ENCODE measurements at places on chromosomes 3 and 15.

- H3K27me3 ChIP-seq, result no peaks in the 10 kb centered on the region
- DNase-seq, result no peak
- no peak overlapping the region for H3K27ac ChIP-seq
- no peaks in the 10 kb centered on the region for H3K36me3 ChIP-seq
- no peak overlapping the region for H3K4me3 ChIP-seq
These were observed 62.4 kb upstream of the TOPAZ1 start for GRCh38 chr3:44179246-44179645.

DNA sequence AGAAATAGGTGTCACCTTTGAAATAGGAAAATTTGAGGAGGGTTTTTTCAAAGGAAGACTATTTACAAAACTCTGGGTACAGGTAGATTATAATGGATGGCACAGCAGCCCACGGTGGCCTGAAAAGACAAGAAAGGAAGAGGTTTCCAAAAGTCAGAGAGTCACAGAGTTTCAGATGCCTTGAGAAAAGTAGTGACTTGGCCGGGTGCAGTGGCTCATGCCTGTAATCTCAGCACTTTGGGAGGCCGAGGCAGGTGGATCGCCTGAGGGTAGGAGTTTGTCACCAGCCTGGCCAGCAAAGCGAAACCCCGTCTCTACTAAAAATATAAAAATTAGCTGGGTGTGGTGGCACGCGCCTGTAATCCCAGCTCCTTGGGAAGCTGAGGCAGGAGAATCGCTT, 35.2 kb downstream of the OSTN start:
- no peaks in the 10 kb centered on the region for H3K27me3 ChIP-seq
- no peak overlapping the region for H3K27ac ChIP-seq
- no peaks in the 10 kb centered on the region for H3K36me3 ChIP-seq
- H3K4me1 ChIP-seq, result peaks cover 16% of the 10 kb centered on the region

DNA sequence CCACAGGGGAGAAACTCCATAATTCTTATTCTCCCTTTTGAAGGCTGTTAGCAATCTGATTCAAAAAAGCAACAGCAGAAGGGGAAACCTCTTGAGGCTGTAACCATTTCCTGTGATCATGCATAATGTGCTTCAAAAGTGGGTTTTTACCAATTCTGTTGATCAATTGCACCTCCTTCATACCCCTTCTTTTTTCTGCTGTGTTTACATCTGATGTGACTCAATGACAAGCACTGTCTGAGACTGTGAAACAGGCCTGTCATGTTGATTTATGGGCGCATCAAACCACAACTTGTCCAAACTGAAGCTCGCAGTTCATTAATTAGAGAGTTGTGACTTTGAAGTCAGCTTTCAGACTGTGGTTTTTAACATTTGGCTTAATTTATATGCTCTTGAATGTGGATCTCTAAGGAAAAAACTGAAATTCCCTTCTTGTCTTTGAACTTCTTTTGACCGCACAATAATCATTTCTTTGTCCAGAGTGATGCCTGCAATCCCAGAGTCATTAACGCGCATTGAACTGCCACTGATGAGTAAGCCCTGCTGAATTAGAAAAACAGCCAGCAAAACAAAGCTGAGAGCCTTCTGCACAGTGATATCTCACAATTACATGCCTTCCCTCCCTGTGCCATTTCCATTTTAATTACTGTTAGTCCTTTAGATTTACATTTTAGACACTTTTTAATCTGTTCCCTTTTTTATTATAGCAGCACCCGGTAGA, 532.8 kb downstream of the FOXP1 start:
- H3K27ac ChIP-seq, result no peak overlapping the region
- no peaks in the 10 kb centered on the region for H3K36me3 ChIP-seq
- DNase-seq, result no peak
- H3K27me3 ChIP-seq, result no peaks in the 10 kb centered on the region
- H3K4me1 ChIP-seq, result peaks cover 18% of the 10 kb centered on the region

- no peaks in the 10 kb centered on the region for H3K36me3 ChIP-seq
- no peaks in the 10 kb centered on the region for H3K27me3 ChIP-seq
- H3K4me1 ChIP-seq, result no peaks in the 10 kb centered on the region
- no peak overlapping the region for H3K4me3 ChIP-seq
These were observed 1764.4 kb downstream of the OTOL1 start for GRCh38 chr3:163261056-163261455.

DNA sequence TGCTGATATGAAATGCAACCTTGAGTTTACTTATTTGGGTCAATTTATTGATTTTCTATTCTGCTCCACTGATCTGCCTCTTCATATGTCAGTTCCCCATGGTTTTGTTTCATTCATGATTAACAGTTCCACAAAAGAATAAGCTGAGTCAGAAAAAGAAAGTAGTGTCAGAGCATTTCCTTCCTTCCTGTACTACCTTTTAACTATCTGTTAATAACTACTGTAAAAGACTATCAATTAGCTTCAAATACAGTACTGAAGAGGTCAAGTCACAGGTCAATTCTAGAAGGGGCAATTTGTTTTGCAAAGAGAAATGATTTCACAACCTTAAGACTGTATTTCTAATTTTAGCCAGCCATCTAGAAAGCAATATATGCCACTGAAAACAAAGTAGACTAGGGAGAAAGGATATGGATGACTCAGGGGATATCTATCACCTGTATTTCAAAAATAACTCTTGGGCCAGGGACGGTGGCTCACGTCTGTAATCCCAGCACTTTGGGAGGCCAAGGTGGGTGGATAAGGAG, 129.5 kb downstream of the TFDP2 start:
- no peaks in the 10 kb centered on the region for H3K27me3 ChIP-seq
- DNase-seq, result no peak
- H3K27ac ChIP-seq, result no peak overlapping the region
- H3K36me3 ChIP-seq, result peaks cover 51% of the 10 kb centered on the region
- H3K4me1 ChIP-seq, result peaks cover 4% of the 10 kb centered on the region
- H3K4me3 ChIP-seq, result no peak overlapping the region

- H3K27me3 ChIP-seq, result no peaks in the 10 kb centered on the region
- no peak for DNase-seq
These were observed 3.9 kb upstream of the PSTPIP1 start for GRCh38 chr15:76991048-76991447.

GRCh38 chr3:155791190-155791589, 14.9 kb downstream of the C3orf33 start:
- H3K27me3 ChIP-seq, result no peaks in the 10 kb centered on the region
- DNase-seq, result no peak
- no peak overlapping the region for H3K27ac ChIP-seq
- no peak overlapping the region for H3K4me3 ChIP-seq
- no peaks in the 10 kb centered on the region for H3K4me1 ChIP-seq

- DNase-seq, result no peak
- no peaks in the 10 kb centered on the region for H3K27me3 ChIP-seq
- no peak overlapping the region for H3K4me3 ChIP-seq
These were observed 45.7 kb upstream of the ADGRG7 start for GRCh38 chr3:100563652-100564211.

DNA sequence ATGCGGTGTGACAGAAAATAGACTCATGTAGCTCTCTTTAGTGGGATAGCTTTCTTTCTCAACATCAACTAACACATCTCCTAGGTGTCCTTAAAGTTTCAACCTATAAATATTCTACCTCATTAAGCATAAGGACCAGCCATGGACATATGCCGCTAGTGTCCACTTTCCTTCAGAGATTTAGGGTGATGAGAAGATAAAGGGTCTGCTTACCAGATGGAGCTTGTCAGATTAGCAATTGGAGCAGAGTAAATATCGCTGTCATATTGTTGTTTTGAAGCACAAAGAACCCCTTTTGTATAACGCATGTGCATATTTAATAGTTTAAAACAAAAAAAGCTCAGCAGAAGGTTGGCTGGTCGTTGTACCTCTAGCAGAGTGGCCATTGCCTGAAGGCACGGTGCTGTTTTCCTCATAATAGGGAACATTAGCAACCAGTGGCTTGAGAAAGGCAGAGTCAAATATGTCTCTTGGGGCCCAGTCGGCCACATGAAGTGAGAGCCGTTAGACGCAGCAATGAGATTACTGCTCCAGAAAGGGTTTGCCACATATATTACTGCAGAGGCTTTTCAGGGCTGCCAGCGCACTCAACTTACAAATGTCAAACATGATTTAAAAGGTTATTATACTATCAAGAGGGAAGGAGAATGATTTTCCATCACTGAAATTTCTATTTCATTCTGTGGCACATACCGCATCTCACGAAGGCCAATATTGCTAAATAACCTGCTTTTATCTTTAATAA, 264.2 kb downstream of the ROBO2 start:
- H3K27me3 ChIP-seq, result no peaks in the 10 kb centered on the region
- H3K4me1 ChIP-seq, result no peaks in the 10 kb centered on the region
- DNase-seq, result no peak
- H3K4me3 ChIP-seq, result no peak overlapping the region

- no peak overlapping the region for H3K4me3 ChIP-seq
- no peak overlapping the region for H3K27ac ChIP-seq
These were observed 106.0 kb upstream of the ADPGK start for GRCh38 chr15:72889545-72889944.

- no peak overlapping the region for H3K4me3 ChIP-seq
- H3K27ac ChIP-seq, result no peak overlapping the region
- no peak for DNase-seq
- no peaks in the 10 kb centered on the region for H3K4me1 ChIP-seq
- no peaks in the 10 kb centered on the region for H3K36me3 ChIP-seq
These were observed 122.2 kb upstream of the TP63 start for GRCh38 chr3:189508784-189509501.

DNA sequence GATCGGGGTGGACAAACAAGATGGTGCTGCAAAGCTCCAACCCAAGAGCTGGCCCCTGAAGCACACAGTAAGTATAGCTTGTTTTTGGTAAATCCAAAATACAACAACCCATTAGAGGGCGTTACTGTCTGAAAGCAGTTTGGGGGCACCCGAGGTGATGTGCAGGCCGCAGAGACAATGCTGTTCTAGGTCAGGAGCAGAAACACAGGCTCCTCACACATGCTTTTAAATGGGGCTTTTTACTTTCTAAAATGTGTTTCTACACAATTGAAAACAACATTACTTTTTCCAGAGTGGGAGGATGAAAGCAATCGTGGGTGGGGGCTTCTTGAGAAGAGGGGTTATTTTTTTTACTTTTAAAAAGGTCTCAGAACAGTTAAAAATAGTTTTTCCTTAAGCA, 1029.3 kb upstream of the CFAP20DC start:
- no peaks in the 10 kb centered on the region for H3K4me1 ChIP-seq
- no peaks in the 10 kb centered on the region for H3K27me3 ChIP-seq
- H3K4me3 ChIP-seq, result no peak overlapping the region
- no peak for DNase-seq

GRCh38 chr3:113193719-113194118, 17.6 kb upstream of the BOC start:
- H3K27me3 ChIP-seq, result no peaks in the 10 kb centered on the region
- H3K4me1 ChIP-seq, result peaks cover 28% of the 10 kb centered on the region
- H3K27ac ChIP-seq, result no peak overlapping the region
- H3K4me3 ChIP-seq, result no peak overlapping the region
- H3K36me3 ChIP-seq, result no peaks in the 10 kb centered on the region
- DNase-seq, result no peak

- H3K27ac ChIP-seq, result no peak overlapping the region
- no peaks in the 10 kb centered on the region for H3K36me3 ChIP-seq
- no peak overlapping the region for H3K4me3 ChIP-seq
These were observed 3.0 kb downstream of the SNTN start for GRCh38 chr3:63655519-63655918.

GRCh38 chr3:124861041-124861440, 26.1 kb downstream of the ITGB5 start:
- H3K27me3 ChIP-seq, result no peaks in the 10 kb centered on the region
- no peak overlapping the region for H3K27ac ChIP-seq
- H3K4me3 ChIP-seq, result no peak overlapping the region
- no peak for DNase-seq

- H3K36me3 ChIP-seq, result no peaks in the 10 kb centered on the region
- H3K4me3 ChIP-seq, result no peak overlapping the region
- no peaks in the 10 kb centered on the region for H3K4me1 ChIP-seq
- H3K27me3 ChIP-seq, result peaks cover 6% of the 10 kb centered on the region
These were observed 22.4 kb downstream of the PTH1R start for GRCh38 chr3:46900007-46900292.

DNA sequence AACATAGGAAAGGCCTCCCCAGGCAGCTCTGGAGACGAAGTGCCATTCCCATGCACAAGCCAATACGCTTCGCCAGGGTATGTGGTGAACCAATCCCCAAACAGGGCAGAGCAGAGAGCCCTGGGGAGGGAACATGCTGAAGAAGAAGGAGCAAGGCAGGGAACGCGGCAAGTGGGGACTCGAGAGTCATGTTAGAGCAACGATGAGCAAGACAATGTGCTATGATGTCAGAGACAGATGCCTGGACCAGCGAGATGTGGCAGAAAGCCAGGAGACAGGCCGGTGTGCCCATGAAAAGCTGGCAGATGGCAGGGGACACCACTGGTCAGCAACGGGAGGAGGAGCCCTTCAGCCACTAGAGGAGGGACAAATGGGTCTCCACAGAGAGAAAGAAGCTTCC, 39.6 kb downstream of the NIPA2 start:
- H3K4me1 ChIP-seq, result no peaks in the 10 kb centered on the region
- peaks cover 94% of the 10 kb centered on the region for H3K36me3 ChIP-seq
- H3K4me3 ChIP-seq, result no peak overlapping the region
- H3K27me3 ChIP-seq, result no peaks in the 10 kb centered on the region
- no peak for DNase-seq
- H3K27ac ChIP-seq, result no peak overlapping the region

- H3K4me3 ChIP-seq, result no peak overlapping the region
- peaks cover 1% of the 10 kb centered on the region for H3K4me1 ChIP-seq
- H3K36me3 ChIP-seq, result no peaks in the 10 kb centered on the region
- no peak for DNase-seq
- H3K27ac ChIP-seq, result no peak overlapping the region
- no peaks in the 10 kb centered on the region for H3K27me3 ChIP-seq
These were observed 112.3 kb downstream of the P3H2 start for GRCh38 chr3:190008432-190008831.

- H3K4me1 ChIP-seq, result peaks cover 4% of the 10 kb centered on the region
- H3K27ac ChIP-seq, result no peak overlapping the region
- no peak for DNase-seq
- H3K4me3 ChIP-seq, result no peak overlapping the region
- no peaks in the 10 kb centered on the region for H3K27me3 ChIP-seq
These were observed 32.4 kb downstream of the SELENOT start for GRCh38 chr3:150635526-150635925.

DNA sequence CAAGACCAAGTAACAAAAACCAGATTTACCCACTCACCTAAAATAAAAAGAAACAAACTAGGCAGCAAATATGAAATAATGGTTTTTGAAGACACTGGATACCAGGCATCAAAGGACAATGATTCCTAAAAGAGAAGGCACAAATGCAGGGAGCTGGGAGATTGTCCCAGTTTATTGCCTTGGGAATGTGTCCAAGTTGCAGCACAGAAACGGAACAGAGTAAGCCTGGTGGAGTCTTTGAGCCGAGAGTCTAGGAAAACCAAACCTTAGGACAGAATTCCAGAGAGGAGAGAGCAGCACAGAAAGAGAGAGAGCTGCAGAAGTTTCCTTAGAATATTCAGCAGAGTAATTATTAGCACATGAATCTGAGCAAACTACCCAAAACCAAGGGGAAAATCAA, 7.8 kb upstream of the ARF4 start:
- DNase-seq, result no peak
- no peak overlapping the region for H3K27ac ChIP-seq
- no peaks in the 10 kb centered on the region for H3K27me3 ChIP-seq
- no peak overlapping the region for H3K4me3 ChIP-seq
- H3K4me1 ChIP-seq, result no peaks in the 10 kb centered on the region

- H3K27me3 ChIP-seq, result no peaks in the 10 kb centered on the region
- peaks cover 9% of the 10 kb centered on the region for H3K36me3 ChIP-seq
- H3K4me1 ChIP-seq, result peaks cover 8% of the 10 kb centered on the region
- H3K27ac ChIP-seq, result no peak overlapping the region
- peak overlapping the region; percentile 58 for H3K4me3 ChIP-seq
These were observed 627 bp downstream of the ACAD11 start for GRCh38 chr3:132659000-132659364.
